Uterus (tissue), 4 donors: ENCODE measurements at places on chromosomes 4 and X. TPM values are rescaled to one million over a fixed set of nuclear protein-coding genes. Genes with fewer than 3 reads are reported as not detected.

The CDS1 gene
- total RNA-seq: 0.59 TPM

GRCh38 chr4:56469489-56470210 lies 2.2 kb downstream of the SRP72 start:
- no peaks in the 10 kb centered on the region for H3K4me1 ChIP-seq
- no peak for DNase-seq
- H3K27me3 ChIP-seq: no peaks in the 10 kb centered on the region
- H3K36me3 ChIP-seq: no peaks in the 10 kb centered on the region

- no peaks in the 10 kb centered on the region for H3K27me3 ChIP-seq
- no peak for DNase-seq
- no peak overlapping the region for H3K4me3 ChIP-seq
- H3K36me3 ChIP-seq: no peaks in the 10 kb centered on the region
- H3K27ac ChIP-seq: no peak overlapping the region
- H3K4me1 ChIP-seq: no peaks in the 10 kb centered on the region
These were observed 122.3 kb upstream of the TMEM164 start for GRCh38 chrX:109880629-109881028.

The MAGEC1 gene
- not detected for total RNA-seq

- H3K27ac ChIP-seq: no peak overlapping the region
- H3K4me1 ChIP-seq: no peaks in the 10 kb centered on the region
- H3K36me3 ChIP-seq: no peaks in the 10 kb centered on the region
- no peaks in the 10 kb centered on the region for H3K27me3 ChIP-seq
- no peak overlapping the region for H3K4me3 ChIP-seq
- no peak for DNase-seq
These were observed 576.5 kb upstream of the CPXCR1 start for GRCh38 chrX:88170553-88170952.

- no peaks in the 10 kb centered on the region for H3K27me3 ChIP-seq
- no peak overlapping the region for H3K4me3 ChIP-seq
- H3K4me1 ChIP-seq: no peaks in the 10 kb centered on the region
- DNase-seq: no peak
- no peaks in the 10 kb centered on the region for H3K36me3 ChIP-seq
These were observed 95.2 kb downstream of the CEP44 start for GRCh38 chr4:174378951-174379350.

GRCh38 chr4:157992038-157992705 lies 180.7 kb downstream of the GASK1B start:
- no peaks in the 10 kb centered on the region for H3K36me3 ChIP-seq
- H3K27me3 ChIP-seq: no peaks in the 10 kb centered on the region
- H3K4me1 ChIP-seq: no peaks in the 10 kb centered on the region
- peak overlapping the region; percentile 79 for H3K27ac ChIP-seq

DNA sequence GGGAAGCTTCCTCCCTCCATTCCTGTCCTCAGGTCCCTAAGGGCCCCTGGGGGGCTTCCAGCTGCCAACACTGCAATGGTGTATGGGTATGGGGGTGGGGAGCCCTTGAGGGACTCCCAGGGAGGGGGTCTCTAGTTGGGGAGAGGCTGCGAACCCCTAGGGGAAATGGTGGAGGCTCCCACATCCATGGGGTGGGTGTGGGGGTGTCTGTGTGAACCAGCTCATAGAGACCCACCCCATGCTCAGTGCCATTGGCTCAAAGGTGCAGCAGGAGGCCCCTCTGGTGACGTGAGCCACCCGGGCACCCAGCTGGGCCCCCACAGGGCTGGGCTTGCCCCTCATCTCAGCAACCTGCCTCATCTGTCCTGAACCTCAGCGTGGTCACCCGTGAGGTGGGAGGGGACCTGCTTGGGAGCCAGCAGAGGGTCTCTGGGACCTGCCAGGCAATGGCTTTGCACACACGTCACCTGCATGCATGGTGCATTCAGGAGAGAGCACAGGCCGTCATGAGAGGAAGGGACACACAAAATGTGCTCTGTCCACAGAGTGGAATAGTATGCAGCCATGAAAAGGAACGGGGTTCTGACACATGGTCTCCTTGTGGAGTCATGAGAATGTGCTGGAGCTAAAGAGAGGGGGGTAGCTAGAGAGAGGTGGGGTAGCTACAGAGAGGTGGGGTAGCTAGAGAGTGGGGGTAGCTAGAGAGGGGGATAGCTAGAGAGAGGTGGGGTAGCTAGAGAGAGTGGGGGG lies 22.7 kb upstream of the PLCXD1 start:
- H3K36me3 ChIP-seq: no peaks in the 10 kb centered on the region
- H3K27me3 ChIP-seq: no peaks in the 10 kb centered on the region
- H3K27ac ChIP-seq: no peak overlapping the region
- H3K4me1 ChIP-seq: no peaks in the 10 kb centered on the region

DNA sequence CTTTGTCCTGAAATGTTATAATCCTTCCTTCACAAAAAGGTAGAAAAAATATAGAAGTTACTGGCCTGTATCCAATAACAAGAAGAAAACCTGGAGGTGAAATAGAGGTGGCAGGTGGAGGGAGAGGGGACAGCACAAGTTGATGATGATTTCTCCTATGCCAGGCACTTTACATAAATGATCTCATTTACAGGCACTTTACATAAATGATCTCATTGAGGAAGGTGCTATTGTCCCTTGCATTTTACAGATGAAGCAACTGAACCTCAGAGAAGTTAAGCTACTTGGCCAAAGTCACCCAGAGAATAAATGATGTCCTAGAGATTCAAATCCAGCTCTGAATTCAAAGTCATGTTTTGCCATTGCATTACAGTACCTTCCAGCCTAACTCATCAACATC lies 7.1 kb upstream of the OPHN1 start:
- H3K4me3 ChIP-seq: no peak overlapping the region
- no peaks in the 10 kb centered on the region for H3K36me3 ChIP-seq
- no peaks in the 10 kb centered on the region for H3K4me1 ChIP-seq
- no peak overlapping the region for H3K27ac ChIP-seq
- H3K27me3 ChIP-seq: no peaks in the 10 kb centered on the region

DNA sequence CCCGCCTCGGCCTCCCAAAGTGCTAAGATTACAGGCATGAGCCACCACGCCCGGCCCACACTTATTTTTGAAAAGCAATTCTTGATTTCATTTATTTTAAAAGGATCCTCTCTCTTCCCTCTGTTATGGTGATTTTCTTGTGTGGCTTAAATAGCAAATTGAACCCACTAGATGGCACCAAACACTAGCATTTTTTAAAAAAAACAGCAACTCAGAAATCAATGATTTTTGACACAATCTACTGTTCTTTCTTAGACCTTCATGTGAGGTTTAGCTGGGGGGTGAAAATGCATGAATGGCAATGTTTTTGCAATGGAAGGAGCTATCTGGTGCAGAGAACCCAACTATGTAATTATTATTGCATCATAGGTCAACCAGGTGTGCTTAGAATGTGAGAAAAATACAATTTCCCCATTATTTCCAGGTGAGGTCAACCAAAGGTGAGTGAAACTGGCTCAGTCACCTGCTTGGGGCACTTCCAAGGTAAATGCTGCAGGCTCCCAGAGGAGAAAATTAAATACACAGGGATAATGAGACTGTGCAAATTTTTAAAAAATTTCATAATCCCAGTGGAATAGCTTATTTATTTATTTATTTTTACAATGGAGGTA lies 226.7 kb upstream of the PRKX start:
- H3K4me1 ChIP-seq: no peaks in the 10 kb centered on the region
- no peaks in the 10 kb centered on the region for H3K27me3 ChIP-seq
- no peak for DNase-seq
- no peak overlapping the region for H3K27ac ChIP-seq

DNA sequence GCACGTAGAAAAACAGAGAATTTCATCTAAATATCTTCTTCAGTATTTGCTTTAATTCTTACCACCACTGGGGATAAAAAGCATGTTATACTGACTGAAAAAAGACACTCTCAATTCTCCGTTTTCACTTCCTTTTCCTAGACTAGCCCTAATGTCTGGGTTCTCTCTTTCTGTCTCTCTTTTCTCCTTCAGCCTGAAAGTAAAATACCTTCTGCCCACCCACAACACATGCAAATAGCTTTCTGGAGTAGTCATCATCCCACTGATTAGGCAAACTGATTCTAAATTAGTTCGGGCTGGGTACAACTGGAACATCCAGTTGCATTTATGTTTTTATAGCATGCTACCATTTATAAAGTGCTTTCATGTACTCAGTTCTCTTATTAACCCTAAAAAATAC lies 142.4 kb upstream of the ANKRD50 start:
- no peak for DNase-seq
- no peak overlapping the region for H3K4me3 ChIP-seq
- H3K36me3 ChIP-seq: no peaks in the 10 kb centered on the region
- no peaks in the 10 kb centered on the region for H3K4me1 ChIP-seq

The TKTL2 gene
- total RNA-seq: not detected

DNA sequence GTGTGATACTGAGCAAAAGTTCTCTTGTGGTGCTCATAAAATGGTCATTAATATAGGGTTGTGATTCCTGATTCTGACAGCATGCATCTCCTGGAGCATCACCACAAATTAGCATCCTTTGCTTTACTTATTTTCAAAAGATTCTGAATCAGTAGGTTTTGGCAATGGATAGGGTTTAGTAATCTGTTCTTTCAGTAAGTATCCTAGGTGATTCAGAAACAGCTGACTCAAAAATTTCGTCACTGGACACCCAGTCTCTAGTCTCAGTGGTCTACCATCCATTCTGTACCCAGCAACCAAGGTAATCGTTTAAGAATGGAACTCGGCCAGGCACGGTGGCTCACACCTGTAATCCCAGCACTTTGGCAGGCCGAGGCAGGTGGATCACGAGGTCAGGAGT lies 4.1 kb downstream of the CBLL2 start:
- no peak overlapping the region for H3K4me3 ChIP-seq
- no peak overlapping the region for H3K27ac ChIP-seq

The CLDN2 gene
- not detected for total RNA-seq

DNA sequence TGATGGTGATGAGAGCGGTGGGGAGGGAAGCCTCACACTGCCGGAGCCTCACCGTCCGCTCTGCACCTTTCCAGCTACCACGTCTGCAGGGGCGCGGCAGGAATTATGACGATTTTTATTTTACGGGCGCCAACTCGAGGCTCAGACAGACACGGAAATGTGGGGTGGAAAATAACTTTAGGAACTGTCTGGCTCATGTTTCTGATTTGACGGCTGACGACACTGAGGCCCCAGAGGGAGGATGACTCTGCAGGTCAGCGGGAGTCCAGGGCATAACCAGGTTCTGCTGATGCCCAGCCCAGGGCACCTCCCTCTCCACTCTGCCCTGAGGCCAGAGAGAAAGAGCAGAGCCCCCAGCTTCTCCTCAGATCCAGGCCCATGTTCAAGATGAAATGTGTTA lies 43.9 kb downstream of the C4orf50 start:
- no peaks in the 10 kb centered on the region for H3K27me3 ChIP-seq
- no peaks in the 10 kb centered on the region for H3K4me1 ChIP-seq
- no peak overlapping the region for H3K4me3 ChIP-seq
- no peak overlapping the region for H3K27ac ChIP-seq
- no peaks in the 10 kb centered on the region for H3K36me3 ChIP-seq

The TLL1 gene
- 15.6 TPM for total RNA-seq

DNA sequence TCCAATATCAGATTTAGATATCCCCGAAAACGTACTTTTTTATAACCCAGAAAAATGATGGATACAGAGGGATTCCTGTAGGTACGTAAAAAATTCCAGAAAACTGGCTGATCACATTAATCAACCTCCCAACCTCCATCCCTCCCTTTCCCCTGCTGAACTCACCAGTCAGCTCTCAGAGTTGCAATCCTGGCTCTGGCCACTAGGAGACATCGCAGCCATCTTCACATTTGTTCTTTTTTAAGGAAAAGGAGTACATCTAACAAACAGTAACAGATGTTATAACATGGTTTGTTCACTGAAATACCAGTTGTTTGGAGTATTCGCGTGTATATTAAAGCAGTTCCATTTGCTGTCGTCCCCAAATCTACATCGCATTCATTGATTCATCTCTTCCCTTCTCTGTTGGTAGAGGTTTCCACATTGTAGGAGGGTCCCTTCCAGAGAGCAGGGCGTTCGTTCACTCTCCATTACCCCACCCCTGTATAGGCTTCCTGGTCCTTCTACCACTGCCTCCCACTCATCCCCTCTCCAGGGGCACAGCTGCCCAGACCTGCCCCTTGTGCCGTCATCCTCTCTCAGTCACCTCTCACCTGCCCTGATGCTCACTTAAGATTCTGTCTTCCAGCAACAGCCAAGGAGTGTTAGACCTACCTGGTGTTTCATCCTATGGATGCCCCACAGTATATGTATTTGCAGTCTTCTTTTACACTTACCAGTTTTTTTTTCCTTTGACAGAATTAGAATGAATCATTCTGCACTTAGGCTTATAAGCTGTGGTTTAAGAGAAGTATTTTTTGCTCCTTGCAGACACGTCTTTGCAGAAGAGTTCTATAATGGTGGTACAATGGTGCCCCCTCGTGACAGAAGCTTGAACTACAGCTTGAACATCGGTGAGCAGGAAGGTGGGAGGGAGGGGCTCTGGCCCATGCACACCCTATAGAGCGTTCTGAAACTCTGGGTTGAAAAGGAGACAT lies 36.8 kb upstream of the RAB40AL start:
- H3K27ac ChIP-seq: no peak overlapping the region
- no peaks in the 10 kb centered on the region for H3K4me1 ChIP-seq
- no peaks in the 10 kb centered on the region for H3K27me3 ChIP-seq
- H3K4me3 ChIP-seq: no peak overlapping the region
- DNase-seq: peak; percentile 44

DNA sequence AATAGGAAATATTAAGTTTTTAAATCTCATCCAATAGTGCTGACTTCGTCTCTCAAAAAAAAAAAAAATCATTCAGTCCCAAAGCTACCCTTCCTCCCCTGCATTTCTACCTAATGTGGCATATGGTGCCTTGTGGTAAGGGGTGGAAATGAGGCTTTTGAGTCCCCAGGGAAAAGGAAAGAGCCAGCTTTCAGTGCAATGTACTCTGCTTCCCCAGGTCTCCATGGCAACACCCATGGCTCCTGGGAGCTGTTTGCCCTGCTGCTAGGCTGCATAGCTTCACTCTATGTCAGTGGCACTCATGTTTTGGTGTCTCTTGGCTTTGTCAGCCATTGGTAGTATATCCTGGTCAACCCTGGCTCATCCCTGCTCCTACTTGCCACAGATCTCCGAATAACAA lies 175.9 kb downstream of the SLC39A8 start:
- H3K4me1 ChIP-seq: no peaks in the 10 kb centered on the region
- DNase-seq: no peak
- no peak overlapping the region for H3K27ac ChIP-seq
- H3K27me3 ChIP-seq: no peaks in the 10 kb centered on the region
- no peaks in the 10 kb centered on the region for H3K36me3 ChIP-seq

The DGKK gene
- not detected for total RNA-seq

The SCFD2 gene
- total RNA-seq: 36.2 TPM

GRCh38 chr4:43587758-43588157 lies 695.2 kb downstream of the GRXCR1 start:
- no peaks in the 10 kb centered on the region for H3K4me1 ChIP-seq
- DNase-seq: no peak
- no peaks in the 10 kb centered on the region for H3K27me3 ChIP-seq
- no peaks in the 10 kb centered on the region for H3K36me3 ChIP-seq

DNA sequence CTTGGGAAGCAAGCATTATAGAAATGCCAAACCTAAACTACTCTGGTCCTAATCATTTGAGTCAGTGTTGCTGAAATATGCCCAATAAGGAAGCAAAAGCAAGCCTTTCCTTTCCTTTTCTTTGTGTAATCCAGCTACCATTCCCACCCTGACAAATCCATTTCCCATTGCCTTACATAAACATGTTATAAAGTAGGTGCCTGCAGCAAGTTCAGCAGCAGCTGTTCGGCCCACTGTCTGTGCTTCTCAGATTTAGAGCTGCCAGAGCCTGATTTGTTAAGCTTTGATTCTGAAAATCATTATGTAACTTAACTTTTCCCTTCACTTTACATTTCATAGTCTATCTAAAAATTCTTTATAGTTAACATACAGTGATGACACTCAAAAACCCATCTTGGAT lies 148.6 kb downstream of the EPHA5 start:
- no peak overlapping the region for H3K27ac ChIP-seq
- H3K4me3 ChIP-seq: no peak overlapping the region

GRCh38 chrX:50168241-50168687 lies 32.5 kb downstream of the AKAP4 start:
- H3K4me3 ChIP-seq: no peak overlapping the region
- H3K4me1 ChIP-seq: no peaks in the 10 kb centered on the region
- H3K27ac ChIP-seq: no peak overlapping the region

The PCYT1B gene
- not detected for total RNA-seq
